ENCODE measurements at places on chromosomes 2 and 18. TPM values are rescaled to one million over a fixed set of nuclear protein-coding genes. Genes with fewer than 3 reads are reported as not detected.

IL1RN gene
- not detected for polyA plus RNA-seq

PLGLB1 gene
- polyA plus RNA-seq = 7.0 TPM

COLEC11 gene
- 46.8 TPM for polyA plus RNA-seq

ABCG5 gene
- 0.48 TPM for polyA plus RNA-seq

GNAL gene
- polyA plus RNA-seq = 5.0 TPM

POTEI gene
- 0.67 TPM for polyA plus RNA-seq

MEP1B gene
- polyA plus RNA-seq = not detected

AGFG1 gene
- 113 TPM for polyA plus RNA-seq

CNRIP1 gene
- 58.7 TPM for polyA plus RNA-seq

CXCR2 gene
- polyA plus RNA-seq = not detected

TTC39C gene
- polyA plus RNA-seq = 21.3 TPM

CRYGA gene
- polyA plus RNA-seq = not detected

ZNF396 gene
- polyA plus RNA-seq = 2.4 TPM

TUBA3E gene
- polyA plus RNA-seq = 0.20 TPM

CDCA7 gene
- polyA plus RNA-seq = 0.08 TPM

CKAP2L gene
- not detected for polyA plus RNA-seq

BZW1 gene
- polyA plus RNA-seq = 162 TPM

HNMT gene
- 81.6 TPM for polyA plus RNA-seq

TNFRSF11A gene
- polyA plus RNA-seq = 3.4 TPM

GREB1L gene
- polyA plus RNA-seq = 5.0 TPM

EVX2 gene
- not detected for polyA plus RNA-seq

AOX1 gene
- polyA plus RNA-seq = 5.8 TPM

SF3B1 gene
- polyA plus RNA-seq = 182 TPM

SPC25 gene
- 7.0 TPM for polyA plus RNA-seq

TRIM43 gene
- not detected for polyA plus RNA-seq

Measured in Purkinje cell (primary cell).